ENCODE measurements at places on chromosomes 6 and 20.

GRCh38 chr20:48866936-48867335 is 39.1 kb upstream of the PREX1 start:
- DNase-seq = no peak

DNA sequence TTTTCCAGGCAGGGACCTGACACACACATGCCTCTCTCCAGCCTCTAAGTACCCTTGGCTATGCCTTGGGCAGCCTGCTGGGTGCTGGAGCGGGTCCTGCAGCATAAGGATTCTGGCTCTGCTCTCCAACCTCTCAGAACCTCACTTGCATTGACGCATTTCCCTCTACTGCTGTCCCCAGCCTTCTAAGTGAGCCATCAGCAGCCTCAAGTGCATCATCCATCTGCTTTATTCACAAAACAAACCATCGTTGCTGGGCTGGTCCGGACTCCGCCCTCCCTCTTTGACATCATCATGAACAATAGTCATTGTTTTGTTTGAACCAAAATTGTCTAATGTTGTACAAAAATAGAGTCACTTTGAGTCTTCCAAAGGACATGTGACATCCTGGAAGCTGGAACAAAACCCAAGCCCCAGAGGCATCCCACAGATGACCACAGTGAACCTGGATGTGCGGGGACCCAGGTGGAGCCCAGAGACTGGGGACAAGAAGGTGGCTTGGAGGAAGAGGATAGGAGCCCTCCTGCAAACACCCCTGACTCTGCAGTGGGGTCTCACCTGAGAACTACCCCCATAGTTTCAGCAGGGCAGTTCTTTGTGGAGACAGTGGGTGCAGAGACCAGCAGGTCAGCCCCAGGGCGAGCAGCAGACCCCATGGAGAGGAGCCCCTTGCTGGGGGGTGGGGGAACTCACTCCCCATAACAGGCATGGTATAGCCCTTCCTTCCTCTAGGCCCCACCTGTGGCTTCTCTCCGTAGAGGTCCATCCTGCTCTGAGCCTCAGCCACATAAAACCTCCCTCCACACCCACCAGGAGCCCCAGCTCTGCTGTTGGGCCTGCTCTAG is 230.1 kb downstream of the SYNDIG1 start:
- no peak for DNase-seq

- DNase-seq = no peak
Measured at GRCh38 chr20:33811776-33812151, 616 bp downstream of the CHMP4B start.

DNA sequence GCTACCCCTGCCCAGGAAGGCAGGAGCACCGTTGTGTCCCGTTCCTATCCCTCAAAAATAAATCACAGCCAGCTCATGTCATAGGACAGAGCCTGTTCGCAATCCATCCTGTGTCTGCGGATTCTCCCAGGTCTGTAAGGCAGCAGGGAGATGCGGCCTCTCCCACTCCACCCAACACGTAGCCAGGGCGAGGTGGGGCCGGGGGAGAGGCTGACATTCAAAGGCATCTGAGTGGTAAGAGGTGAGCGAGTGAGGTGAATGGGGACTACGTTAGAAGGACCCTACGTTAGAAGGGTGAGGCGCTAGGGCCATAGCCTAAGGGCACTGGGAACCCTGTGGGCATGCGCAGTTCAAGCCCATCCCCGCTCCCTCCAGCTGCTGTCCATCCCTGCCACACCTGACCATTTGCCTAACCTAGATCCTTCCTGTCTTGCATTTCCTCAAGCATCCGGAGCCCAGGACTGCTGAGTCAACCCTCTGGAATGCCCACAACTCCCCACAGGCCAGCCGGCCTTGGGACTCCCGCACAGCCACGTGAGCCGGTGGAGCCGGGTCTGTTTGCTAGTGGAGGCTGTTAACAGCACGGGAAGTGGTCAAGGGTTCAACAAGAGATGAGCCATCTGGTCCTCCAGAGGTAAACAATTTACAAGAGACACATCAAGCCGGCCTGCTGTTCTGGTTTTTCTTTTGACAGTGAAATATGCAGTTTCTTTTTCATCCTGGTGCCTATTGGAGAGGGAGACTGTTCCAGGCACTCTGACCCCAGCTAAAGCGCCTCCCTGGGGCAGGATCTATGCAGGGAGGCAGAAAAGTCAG is 45.9 kb downstream of the RIPOR3 start:
- DNase-seq = no peak

GRCh38 chr6:108203189-108204112 is 37.6 kb downstream of the NR2E1 start:
- DNase-seq = no peak

DNA sequence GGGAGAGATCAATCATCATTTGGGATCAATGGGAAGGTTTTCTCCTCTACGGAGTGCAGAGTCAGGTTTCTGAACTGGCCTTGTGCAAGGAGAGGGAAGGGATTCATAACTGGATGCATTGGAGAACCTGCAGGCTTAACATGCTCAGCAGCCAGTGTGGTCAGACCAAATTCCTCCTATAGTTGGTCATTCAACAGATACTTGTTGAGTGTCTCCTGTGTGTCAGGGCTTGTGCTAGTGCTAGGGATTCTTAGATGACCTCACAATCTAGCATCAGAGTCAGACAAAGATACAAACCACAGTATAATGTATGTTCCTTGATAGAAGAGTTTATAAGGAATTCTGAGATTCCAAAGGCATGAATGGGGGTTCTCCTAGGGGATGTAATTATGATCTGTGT is 23.9 kb downstream of the RALY start:
- no peak for DNase-seq

GRCh38 chr6:39367700-39368099 is 45.2 kb upstream of the KCNK16 start:
- no peak for DNase-seq

- DNase-seq = no peak
Measured at GRCh38 chr6:86937219-86938079, at the start of gene HTR1E. HTR1E (plus strand) TSS chr6:86937528; CDS start chr6:87015335, 77,807 bp downstream.

DNA sequence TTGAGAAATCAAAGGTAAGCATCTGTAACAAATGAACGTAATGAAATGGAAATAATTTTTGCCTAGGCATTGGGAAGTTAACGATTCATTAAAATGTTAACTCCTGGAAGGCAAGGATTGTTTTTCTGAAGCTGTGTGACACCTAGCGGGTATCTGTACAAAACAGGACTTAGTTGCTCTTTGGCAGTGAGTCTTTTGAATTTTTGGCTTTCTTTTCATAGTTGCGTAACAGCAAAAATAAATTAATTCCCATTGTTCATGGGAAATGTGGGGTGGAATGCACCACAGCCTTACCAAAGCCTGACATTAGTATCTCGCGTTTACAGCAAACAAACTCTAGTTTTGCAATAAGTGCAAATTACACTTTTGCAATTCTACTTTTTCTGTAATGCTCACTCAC is 92.7 kb upstream of the DTNBP1 start:
- DNase-seq = no peak

- DNase-seq = no peak
Measured at GRCh38 chr20:53578492-53579222, 15.0 kb downstream of the ZNF217 start.

DNA sequence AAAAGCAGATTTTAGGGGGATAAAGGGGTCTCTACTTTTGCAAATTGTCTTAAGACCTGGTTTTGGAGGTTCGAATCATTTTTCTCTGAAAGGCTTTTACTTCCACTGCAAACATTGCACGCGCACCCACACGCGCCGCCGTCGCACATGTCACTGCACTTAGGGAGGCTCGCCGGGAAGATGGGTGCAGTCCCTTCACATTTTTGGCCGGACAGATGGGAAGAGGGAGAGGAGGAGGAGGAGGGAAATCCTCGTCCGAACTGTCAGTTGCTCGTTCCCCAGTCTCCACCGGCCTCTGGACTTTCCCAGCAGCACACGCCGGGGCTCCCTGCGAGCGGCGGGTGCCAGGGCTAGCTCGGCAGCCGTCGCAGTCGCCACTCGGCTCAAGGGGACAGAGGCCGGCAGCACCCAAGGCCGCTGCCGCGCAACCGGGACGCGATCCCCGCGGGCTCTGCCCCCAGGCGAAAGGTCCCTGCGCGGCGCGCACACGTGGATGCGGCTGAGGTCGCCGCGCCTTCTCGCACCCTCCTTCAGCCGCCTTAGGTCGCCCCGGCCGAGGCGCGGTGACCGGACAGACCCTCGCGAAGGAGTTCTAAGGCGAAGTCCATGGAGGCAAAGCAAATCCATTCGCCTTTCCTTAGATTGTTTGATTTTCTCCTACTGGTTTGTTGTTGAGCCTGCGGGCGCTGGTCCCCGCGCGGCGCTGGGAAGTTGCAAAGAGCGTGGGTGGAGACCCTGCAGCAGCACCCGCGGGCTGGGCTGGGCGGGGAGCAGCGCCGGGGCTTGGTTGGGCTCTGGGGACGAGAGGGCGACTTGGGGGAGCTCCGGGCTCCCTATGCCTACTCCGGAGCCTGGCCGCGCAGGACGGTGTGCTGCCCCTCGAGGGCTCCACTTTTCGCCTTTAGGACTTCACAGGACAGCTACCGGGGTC is 1.2 kb downstream of the MYB start:
- DNase-seq = peak; percentile 4

- DNase-seq = no peak
Measured at GRCh38 chr20:51500311-51500710, 42.2 kb downstream of the NFATC2 start.

All from stimulated activated CD8-positive, alpha-beta memory T cell treated with anti-CD3 and anti-CD28 coated beads, Interleukin-15, amount 100 ng/mL, for 24 hours (primary cell).